ENCODE measurements at places on chromosomes 3 and 15. TPM values are rescaled to one million over a fixed set of nuclear protein-coding genes. Genes with fewer than 3 reads are reported as not detected.

The PLCB2 gene
- total RNA-seq = 1.3 TPM

The VIPR1 gene
- total RNA-seq = 0.58 TPM

The HCLS1 gene
- total RNA-seq = 0.45 TPM

The GOLGA6L7 gene
- total RNA-seq = not detected

The TTLL13 gene
- total RNA-seq = 0.48 TPM

The MINDY4B gene
- total RNA-seq = not detected

The LRRC31 gene
- total RNA-seq = not detected

The DUOX1 gene
- not detected for total RNA-seq

The SOX14 gene
- total RNA-seq = not detected

The CX3CR1 gene
- total RNA-seq = 0.02 TPM

The CLN6 gene
- total RNA-seq = 83.4 TPM

The FSIP1 gene
- total RNA-seq = 1.1 TPM

The PAQR5 gene
- 117 TPM for total RNA-seq

The SCN11A gene
- total RNA-seq = not detected

The DUOXA1 gene
- total RNA-seq = 0.20 TPM

The CCDC39 gene
- not detected for total RNA-seq

The INTS14 gene
- 43.6 TPM for total RNA-seq

The APEH gene
- total RNA-seq = 59.0 TPM

The EFHB gene
- 0.41 TPM for total RNA-seq

The FANCD2OS gene
- not detected for total RNA-seq

The CYP8B1 gene
- not detected for total RNA-seq

The EEFSEC gene
- 9.8 TPM for total RNA-seq

The LTF gene
- total RNA-seq = not detected

The IGF1R gene
- total RNA-seq = 55.6 TPM

The POLG gene
- 46.7 TPM for total RNA-seq

The NEO1 gene
- 35.9 TPM for total RNA-seq

The SEMA7A gene
- 2.4 TPM for total RNA-seq

The ACY1 gene
- 27.0 TPM for total RNA-seq

The SAMMSON gene
- total RNA-seq = not detected

The MRAS gene
- 9.3 TPM for total RNA-seq

The SAXO2 gene
- 3.6 TPM for total RNA-seq

The DNAJA4 gene
- not detected for total RNA-seq

The GOLGA6B gene
- total RNA-seq = not detected
